ENCODE measurements at places on chromosomes 2 and 18. TPM values are rescaled to one million over a fixed set of nuclear protein-coding genes. Genes with fewer than 3 reads are reported as not detected.

DNA sequence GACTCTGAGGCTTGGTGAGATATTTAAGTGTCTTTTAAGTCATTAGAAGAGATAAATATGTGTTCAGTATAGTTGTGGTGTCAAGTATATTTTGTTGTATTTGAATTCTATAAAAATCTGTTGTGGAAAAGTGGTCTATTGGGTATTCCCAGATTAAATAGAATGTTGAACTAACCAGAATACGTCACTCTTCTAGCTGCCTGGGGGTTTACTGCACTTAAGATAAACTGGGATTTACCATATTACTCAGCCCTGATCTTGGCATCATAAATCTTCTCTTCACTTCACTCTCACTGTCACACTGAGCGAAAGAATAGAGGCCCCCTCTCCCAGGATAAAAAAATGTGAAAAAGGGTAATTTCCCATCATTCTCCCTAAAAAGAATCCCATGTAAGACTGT, 129.8 kb downstream of the BCL2 start:
- no peaks in the 10 kb centered on the region for H3K36me3 ChIP-seq
- H3K27ac ChIP-seq, result no peak overlapping the region
- H3K27me3 ChIP-seq, result no peaks in the 10 kb centered on the region
- peaks cover 18% of the 10 kb centered on the region for H3K4me1 ChIP-seq

GRCh38 chr18:78999939-79000338, 20.3 kb downstream of the SALL3 start:
- peaks cover 25% of the 10 kb centered on the region for H3K27me3 ChIP-seq
- no peaks in the 10 kb centered on the region for H3K4me1 ChIP-seq
- no peak overlapping the region for H3K4me3 ChIP-seq
- H3K27ac ChIP-seq, result no peak overlapping the region
- no peak for DNase-seq

SLC38A11 gene
- 18.7 TPM for total RNA-seq

- no peak overlapping the region for H3K27ac ChIP-seq
- H3K36me3 ChIP-seq, result no peaks in the 10 kb centered on the region
- H3K4me3 ChIP-seq, result no peak overlapping the region
- no peak for DNase-seq
- peaks cover 12% of the 10 kb centered on the region for H3K4me1 ChIP-seq
These were observed 3.3 kb downstream of the HOXD3 start for GRCh38 chr2:176160251-176160985.

- H3K27me3 ChIP-seq, result no peaks in the 10 kb centered on the region
- H3K4me3 ChIP-seq, result no peak overlapping the region
- no peak overlapping the region for H3K27ac ChIP-seq
- no peak for DNase-seq
These were observed 144.2 kb downstream of the ALK start for GRCh38 chr2:29777161-29777560.

DNA sequence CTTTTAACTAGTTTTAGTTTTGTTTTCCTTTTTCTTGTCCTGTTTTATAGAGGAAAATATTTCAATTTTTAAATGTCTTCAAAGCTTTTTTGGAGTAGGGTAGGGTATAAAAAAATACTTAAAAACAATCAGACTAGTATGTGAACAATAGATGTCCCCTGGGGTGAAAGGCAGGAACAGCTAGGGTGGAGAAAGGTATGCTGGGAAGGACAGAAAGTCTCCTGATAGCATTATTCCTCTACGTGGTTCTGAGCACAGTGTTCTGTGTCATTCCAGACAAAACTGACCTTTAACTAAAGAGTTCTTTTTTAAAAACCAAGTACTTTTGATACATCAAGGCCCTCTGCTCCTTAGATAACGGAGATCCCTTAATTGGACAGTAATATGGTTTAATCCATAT, 32.1 kb upstream of the B3GNT2 start:
- no peak overlapping the region for H3K27ac ChIP-seq
- H3K36me3 ChIP-seq, result no peaks in the 10 kb centered on the region
- no peaks in the 10 kb centered on the region for H3K27me3 ChIP-seq
- H3K4me1 ChIP-seq, result no peaks in the 10 kb centered on the region

All from stomach (tissue), 19 donors.